ENCODE measurements at places on chromosomes 3 and 15.

DNA sequence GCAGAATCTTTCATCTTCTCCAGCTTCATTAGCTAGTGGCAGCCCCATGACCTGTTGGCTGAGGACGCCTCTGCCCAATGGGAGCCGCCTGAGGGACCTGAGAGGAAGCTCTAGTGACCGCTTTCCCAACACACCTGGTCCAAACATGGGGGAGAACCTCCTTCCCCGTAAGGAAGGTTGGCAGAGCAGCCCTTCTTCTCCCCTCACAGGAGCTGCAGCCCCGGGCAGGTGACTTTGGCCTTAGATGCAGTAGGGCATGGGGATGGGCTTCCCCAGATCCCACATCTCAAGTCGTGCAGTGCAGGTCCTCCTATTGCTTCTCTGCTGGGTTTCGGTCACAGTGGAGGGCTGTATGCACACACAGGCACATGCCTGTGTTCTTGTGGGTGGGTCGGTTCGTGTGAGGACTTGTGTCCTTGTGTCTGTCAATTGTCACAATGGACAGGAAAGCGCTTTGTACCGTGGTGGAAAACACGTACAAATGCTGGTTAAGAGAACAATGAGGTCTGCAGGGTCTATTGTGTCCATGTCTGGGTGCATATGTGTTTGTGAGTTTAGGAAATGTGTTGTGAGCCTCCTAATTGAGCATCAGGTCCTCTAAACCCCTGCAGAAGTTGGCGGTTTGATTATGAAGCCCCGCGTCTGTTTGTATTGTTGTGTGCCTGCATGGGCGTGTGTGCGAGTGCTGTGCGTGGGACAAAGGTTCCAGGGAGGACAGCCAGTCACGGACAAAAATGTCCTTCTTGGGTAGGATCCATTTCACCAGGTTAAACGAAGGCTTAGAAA, 1.4 kb downstream of the ISLR2 start:
- DNase-seq, result no peak

DNA sequence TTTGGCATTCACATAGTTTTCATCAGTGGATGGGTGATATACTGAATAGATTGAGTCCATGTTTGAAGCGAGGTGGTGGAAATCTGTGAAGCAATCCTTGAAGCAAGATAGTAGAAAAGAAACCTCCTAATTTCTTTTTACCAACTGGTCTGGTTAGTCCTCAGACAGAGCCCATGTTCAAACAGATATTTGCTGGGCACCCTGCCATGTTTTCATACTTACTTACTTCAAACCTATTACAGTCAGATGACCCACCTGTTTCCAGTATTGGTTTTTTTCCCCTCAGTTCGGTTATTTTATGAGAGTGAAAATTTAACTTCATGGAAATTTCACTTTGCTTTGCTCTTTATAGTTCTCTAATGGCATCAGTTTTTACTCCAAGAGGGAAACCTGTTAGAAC, 23.7 kb downstream of the EXOSC7 start:
- no peak for DNase-seq

DNA sequence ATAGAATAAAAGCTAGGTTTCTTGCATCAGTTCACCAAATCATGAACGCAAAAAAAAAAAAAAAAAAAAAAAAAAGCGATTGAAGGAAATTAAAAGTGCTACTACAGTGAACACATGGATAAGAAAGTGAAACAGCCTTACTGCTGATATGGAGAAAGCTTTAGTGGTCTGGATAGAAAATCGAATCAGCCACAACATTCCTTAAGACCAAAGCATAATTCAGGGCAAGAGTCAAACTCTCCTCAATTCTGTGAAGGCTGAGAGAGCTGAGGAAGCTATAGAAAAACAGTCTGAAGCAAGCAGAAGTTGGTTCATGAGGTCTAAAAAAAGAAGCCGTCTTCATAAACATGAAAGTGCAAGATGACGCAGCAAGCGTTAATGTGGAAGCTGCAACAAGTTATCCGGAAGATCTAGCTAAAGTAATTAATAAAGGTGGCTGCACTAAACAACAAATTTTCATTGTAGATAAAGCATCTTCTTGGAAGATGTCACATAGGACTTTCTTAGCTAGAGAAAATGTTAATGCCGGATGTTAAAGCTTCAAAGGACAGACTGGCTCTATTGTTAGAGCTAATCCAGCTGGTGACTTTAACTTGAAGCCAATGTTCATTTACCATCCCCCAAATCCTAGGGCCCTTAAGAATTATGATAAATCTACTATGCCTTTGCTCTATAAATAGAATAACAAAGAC, 19.2 kb downstream of the P3H2 start:
- no peak for DNase-seq

GRCh38 chr15:50257924-50258323, 7.6 kb downstream of the HDC start:
- no peak for DNase-seq

- no peak for DNase-seq
These were observed 271.9 kb downstream of the FEZF2 start for GRCh38 chr3:62101488-62101887.

DNA sequence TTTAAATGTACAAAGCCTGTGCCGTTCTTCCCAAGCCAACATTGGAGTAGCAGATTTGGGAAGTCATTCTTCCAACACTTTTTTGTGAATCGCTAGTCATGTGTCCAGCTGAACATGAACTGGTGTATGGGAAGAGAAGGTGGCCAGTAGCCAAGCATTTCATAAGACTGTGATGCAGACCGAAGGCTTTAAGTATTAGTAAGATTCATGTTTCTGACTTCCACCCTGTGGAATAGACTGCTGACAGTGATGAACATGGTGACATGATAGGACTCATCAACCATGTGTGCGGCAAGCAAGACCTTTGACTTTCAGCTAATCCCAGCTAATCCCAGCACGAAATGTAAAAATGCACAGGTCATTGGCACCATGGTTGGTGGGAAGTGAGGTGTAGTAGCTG, 48.3 kb upstream of the THSD4 start:
- DNase-seq, result no peak

DNA sequence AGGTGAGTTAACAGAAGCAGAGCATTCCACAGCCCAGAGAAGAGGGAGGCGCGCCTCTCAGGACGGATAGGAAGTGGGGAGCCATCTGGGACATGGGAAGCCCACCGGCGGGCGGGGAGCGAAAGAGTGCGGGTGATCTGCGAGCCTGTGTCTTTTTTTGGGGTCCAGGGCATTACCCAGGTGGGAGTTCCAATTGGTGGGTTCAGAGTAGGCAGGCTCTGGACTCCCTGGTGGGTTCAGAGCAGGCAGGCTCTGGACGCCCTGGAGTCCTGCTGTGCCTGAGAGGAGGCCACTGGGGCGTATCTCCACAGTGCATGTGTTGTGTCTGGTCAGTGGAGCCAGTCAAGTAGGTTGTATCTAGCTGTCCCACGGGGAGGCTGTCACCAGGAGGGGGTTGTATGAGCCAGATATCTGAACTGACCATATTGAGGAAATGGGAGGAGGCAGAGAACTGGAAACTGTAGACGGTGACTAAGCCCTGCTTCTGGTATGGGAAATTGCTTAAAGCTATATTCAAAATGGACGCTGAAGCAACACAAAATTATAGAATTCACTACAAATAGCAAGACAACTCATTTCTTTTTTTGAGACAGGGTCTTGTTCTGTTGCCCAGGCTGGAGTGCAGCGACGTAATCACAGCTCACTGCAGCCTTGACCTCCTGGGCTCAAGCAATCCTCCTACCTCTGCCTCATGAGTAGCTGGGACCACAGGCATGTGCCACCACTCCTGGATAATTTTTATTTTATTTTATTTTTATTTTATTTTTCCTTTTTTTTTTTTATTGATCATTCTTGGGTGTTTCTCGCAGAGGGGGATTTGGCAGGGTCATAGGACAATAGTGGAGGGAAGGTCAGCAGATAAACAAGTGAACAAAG, 34.5 kb upstream of the CHST2 start:
- DNase-seq, result no peak

DNA sequence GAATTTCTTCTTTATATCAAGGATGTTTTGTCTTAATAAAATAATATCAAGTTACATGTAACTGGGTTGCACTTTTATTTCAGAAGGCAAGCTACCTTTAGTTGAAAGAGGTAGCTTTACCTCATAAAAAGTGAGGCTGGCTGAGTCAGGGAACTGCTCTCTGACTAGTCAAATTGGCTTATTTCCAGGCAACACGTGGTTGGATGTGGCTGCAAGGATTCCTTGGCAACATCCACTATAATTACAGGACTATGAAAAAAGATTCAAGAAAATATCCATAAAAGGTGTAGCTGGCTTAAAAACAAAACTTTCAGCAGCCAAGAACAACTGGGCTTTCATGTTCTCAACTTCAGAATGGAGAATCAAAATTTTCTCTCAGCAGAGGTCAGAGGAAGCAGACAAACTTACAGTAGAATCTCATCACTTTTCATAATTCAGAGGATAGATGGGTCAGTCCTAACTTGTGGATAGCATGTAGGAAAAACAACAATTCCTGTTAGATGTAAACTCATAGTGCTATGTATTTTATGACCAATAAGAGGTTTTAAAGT, 779.1 kb downstream of the MECOM start:
- DNase-seq, result no peak

GRCh38 chr15:75989045-75989444, 23.2 kb downstream of the NRG4 start:
- no peak for DNase-seq

DNA sequence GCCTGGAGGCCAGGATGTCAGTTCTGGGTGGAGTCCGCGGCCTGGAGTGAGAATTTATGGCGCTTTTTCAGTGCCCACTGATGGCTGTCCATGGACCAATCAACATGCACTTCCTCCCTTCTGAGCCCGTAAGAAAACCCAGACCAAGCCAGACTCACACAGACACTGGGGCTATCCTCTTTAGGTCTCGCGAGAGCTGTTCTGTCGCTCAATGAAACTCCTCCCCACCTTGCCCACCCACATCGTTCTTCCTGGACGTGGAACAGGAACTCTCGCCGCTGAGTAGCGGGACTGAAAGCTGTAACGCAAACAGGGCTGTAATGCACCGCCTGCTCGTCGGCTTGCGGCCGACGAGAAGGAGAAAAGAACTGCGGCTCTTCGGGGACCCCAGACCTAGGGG, 833.0 kb upstream of the CADM2 start:
- no peak for DNase-seq

DNA sequence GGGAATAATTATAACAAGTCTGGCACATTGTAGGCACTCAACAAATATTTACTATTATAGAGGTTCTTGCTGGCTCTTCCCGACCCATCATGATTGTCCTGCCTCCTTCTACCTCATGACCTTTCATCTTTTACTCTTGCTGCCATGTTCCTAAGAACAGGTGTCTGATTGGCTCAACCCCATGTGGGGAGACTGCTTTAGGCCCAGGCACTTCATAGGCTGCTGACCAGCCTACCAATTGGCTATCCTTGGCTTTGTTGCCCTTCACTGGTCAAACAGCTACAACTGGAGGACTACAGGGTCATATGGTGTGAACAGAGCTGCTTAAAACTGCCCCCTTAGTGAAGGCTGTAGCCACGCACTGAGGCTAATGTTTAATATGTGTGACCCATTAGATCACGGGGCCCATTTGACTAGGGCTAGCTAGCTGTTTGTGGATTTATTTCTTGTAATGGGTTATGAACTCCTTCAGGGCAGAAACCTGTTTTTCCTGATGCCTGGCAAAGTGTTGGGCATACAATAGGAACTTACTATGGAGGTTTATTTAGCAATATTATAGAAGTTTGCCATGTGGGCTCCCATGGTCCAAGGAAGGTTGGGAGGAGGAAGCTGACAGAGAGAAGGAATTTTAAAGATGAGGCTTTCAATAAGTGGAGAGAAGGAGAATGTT, 239.9 kb upstream of the TBC1D5 start:
- no peak for DNase-seq
